ENCODE measurements at places on chromosomes 11 and 22.

GRCh38 chr22:44130076-44130711 lies 50.5 kb upstream of the PARVG start:
- DNase-seq, result no peak

- DNase-seq, result no peak
Measured at GRCh38 chr11:118609380-118610224, 2.2 kb downstream of the PHLDB1 start.

DNA sequence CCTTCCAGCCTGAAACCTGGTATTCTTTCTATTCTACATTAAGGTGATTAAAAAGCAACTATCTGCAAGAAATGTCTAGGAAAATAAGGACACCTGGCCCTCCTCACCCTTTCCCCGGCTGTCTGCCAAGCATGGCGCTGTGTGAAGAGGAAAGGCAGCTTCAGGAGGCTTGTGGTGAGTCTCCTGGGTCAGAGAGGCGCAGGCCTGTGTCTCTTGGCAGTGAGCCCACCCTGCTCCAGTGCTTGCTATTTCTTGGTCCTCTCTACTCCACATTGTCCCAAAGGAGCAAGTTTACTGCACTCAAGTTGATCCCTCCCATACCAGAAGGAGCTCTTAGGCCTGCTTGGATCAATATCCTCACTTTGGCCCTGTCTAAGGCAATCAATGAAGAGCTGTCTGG lies 520.7 kb upstream of the B3GAT1 start:
- no peak for DNase-seq

- no peak for DNase-seq
Measured at GRCh38 chr11:107679255-107680024, 32.4 kb downstream of the SLN start.

- DNase-seq, result no peak
Measured at GRCh38 chr11:79182794-79183193, 258.0 kb downstream of the TENM4 start.

GRCh38 chr22:30829901-30830550 lies 135.4 kb downstream of the OSBP2 start:
- DNase-seq, result no peak
